NCI-H1436 (cell line): ENCODE measurements at places on chromosomes 2 and 18.
A peak's percentile ranks its signal among the peaks of the same experiment; 100 is the strongest.

- no peak for DNase-seq
Observed at GRCh38 chr2:1581965-1582625, 162.2 kb downstream of the PXDN start.

DNA sequence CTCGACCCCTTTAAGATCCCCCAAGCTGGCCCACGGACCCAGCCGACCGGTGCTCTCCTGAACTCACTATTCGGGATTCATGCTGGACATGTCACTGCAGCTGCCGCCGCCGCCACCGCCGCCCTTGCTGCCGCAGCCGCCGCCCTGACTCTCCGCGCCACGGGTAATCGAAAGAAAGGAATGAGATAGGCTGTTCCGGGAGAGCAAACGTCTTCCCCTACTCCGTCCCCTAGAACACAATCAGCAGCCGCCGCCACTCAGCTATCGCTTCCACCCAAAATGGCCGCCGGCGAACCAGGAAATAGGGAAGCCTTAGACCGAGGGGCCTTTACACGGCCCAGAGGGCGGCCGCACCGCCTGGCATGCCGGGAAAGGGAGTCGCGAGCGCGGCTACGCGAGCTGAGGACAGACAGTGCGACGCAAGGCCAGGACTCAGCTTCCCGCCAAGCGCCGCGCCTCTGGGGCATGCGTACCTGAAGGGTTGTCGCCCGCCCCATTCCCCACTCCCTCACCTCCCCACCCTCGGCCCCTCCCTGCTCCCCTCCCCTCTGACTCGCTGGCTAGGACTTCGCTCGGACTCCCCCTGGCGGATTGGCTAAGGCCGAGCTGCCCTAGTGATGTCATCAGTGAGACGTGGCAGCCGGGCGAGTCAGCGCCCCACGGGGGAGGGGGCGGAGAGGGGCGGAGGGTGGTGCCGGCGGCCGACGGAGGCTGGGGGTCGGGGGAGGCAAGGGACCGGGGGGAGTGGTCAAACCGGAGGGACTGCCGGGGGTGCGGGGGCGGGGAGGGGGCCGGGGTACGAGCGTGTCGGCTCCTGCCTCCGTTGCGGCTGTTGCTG is at the start of gene RAB1A:
RAB1A (minus strand) TSS at position 281 of the 838 bp plus-strand sequence; CDS start at position 90, 191 bp downstream.
- peak; percentile 99 for DNase-seq

GRCh38 chr2:231910771-231911170 is 15.4 kb downstream of the NPPC start:
- no peak for DNase-seq

GRCh38 chr2:230308402-230309000 is 18.5 kb upstream of the SP140L start:
- no peak for DNase-seq

DNA sequence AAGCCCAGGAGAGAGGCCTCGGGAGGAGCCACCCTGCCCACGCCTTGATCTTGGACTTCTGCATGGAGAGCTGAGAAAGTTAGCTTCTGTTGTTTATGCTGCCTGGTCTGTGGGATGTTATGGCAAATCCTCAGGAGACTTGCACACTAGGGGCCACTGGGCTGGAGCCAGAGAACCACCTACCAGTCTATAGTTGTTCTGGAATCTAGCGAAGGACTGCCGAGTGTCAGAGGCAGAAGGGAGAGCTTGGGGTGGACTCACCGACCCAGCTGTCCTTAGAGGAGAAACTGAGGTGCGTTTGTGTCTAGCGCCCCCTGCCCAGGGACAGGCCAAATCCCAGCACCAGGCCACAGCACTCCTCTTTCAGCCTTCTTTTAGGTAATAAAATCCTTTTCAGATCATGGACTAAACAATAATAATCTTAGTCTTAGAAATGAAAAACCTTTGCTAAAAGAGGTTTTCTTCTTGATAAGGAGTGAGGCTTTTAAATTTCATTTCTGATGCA is 398.7 kb upstream of the SALL3 start:
- no peak for DNase-seq

GRCh38 chr18:80167331-80167730 is 58.3 kb downstream of the ADNP2 start:
- DNase-seq = no peak

- no peak for DNase-seq
Observed at GRCh38 chr2:86078774-86079545, 26.7 kb downstream of the POLR1A start.

DNA sequence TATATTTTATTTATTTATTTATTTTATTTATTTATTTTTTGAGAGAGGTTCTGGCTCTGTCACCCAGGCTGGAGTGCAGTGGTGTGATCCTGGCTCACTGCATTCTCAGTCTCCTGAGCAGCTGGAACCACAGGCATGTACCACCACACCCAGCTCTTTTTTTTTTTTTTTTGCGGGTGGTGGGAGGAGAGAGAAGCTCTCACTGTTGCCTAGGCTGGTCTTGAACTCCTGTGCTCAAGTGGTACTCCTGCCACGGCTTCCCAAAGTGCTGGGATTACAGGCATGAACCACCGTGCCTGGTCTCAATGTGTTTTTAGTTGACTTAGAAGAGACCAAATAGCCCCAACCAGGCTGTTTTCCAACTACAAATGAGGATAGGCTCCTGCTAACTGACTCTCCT is 80.7 kb downstream of the PDCL3 start:
- no peak for DNase-seq

- no peak for DNase-seq
Observed at GRCh38 chr2:158732573-158733429, 62.3 kb upstream of the DAPL1 start.

- no peak for DNase-seq
Observed at GRCh38 chr2:48195169-48195568, 288.9 kb upstream of the FBXO11 start.

DNA sequence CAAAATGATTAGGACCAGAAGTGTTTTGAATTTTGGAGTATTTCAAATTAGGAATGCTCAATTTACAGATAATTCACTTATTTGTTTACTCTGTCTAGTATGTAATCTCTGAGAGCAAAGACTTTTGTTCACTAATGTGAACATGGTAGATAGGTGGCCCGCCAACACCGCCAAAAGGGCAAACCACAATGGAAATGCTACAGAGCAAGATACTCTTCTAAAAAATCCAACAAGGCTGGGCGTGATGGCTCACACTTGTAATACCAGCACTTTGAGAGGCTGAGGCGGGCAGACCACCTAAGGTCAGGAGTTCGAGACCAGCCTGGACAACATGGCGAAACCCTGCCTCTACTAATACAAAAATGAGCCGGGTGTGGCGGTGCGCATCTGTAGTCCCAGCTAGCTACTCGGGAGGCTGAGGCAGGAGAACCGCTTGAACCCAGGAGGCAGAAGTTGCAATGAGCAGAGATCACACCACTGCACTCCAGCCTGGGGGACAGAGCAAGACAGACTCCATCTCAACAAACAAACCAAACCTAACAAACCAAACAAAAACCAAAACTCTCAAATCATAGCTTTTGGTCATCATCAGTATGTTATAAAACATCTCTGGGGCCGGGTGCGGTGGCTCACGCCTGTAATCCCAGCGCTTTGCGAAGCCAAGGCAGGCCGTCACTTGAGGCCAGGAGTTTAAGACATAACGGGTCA is 2.4 kb downstream of the CCT4 start:
- no peak for DNase-seq

DNA sequence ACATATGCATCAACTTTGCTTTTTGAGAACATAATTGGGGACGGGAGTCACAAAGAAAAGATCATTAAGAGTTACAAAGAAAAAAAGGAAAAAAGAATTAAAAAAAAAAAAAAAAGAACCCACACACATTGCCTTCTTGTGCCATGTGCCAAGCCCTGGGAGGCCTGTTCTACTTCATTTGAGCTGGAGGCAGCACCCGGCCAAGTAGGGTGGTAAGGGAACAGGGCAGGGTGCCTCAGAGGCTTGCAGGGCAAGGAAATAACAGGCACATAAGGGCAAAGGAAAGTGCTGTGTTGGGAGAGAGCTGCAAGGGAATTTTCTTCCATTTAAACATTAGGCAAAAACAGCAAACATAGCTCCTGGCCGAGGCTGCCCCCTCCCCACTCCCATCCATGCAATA is 418.0 kb downstream of the TMEM182 start:
- no peak for DNase-seq

DNA sequence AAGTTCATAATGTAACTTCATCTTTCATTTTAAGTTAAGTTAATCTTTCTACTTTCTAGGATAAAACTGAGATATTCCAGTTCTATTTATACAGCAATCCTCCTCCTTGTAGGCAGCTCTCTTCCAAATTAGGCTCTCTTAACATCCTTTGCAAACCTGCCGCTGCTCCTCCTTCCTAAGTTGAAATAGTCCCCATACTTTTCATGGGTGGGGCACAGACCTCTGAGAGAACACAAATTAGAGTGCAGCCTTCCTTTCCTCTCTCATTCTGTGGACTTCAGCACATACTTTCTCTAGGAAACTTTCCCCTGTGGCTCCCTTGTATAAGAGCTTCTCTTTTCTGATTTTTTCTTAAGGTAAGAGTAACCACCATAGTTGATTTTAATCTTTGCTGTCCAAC is 28.3 kb downstream of the TWSG1 start:
- DNase-seq = no peak
